Mesothelial cell of epicardium (in vitro differentiated cells): ENCODE measurements at places on chromosomes 1 and 21.

GRCh38 chr1:10338047-10338446 is 60.8 kb upstream of the PGD start:
- DNase-seq, result no peak

DNA sequence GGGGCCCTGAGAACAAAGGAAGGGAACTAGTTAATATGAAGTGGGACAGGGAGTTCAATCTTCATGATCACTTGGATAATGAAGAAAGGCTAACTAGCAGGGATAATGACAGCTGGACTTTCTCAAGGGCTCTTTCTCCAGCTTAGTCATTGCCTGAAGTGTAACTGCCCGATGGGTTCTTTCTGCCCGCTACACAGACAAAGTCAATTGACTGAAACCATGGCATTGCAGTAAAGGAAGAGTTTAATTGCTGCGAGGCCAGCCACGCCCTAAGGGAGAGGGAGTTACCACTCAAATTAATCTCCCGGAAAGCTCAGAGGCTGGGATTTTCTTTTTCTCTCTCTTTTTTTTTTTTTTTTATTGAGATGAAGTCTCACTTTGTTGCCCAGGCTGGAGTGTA is 16.6 kb upstream of the SLC2A5 start:
- no peak for DNase-seq

DNA sequence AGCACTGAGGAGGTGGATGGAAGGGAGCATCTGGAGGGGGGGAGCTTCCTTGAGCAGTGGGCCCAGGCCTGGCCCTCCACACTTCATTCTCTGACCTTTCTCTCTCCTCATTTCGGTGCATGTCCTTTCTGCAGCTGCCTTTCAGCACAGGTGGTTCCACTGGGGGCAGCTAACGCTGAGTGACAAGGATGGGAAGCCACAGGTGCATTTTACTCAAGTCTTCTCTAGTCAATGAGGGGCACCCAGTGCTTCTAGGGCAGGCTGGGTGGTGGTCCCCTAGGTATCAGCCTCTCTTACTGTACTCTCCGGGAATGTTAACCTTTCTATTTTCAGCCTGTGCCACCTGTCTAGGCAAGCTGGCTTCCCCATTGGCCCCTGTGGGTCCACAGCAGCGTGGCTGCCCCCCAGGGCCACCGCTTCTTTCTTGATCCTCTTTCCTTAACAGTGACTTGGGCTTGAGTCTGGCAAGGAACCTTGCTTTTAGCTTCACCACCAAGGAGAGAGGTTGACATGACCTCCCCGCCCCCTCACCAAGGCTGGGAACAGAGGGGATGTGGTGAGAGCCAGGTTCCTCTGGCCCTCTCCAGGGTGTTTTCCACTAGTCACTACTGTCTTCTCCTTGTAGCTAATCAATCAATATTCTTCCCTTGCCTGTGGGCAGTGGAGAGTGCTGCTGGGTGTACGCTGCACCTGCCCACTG is 43.2 kb downstream of the YARS1 start:
- DNase-seq, result no peak

GRCh38 chr1:36506276-36506920 is 23.7 kb upstream of the CSF3R start:
- no peak for DNase-seq

GRCh38 chr1:211738691-211739301 is 63.4 kb upstream of the NEK2 start:
- no peak for DNase-seq
